Thoracic aorta (tissue), 2 donors: ENCODE measurements at places on chromosomes 3 and 15. TPM values are rescaled to one million over a fixed set of nuclear protein-coding genes. Genes with fewer than 3 reads are reported as not detected.

SNAPC5 gene
- total RNA-seq, result 38.1 TPM

PEAK1 gene
- 95.9 TPM for total RNA-seq

WDR53 gene
- 5.6 TPM for total RNA-seq

RHOV gene
- not detected for total RNA-seq

FGF7 gene
- total RNA-seq, result 63.6 TPM

KLHL6 gene
- 10.2 TPM for total RNA-seq

SNURF gene
- 37.3 TPM for total RNA-seq

CIAO2A gene
- total RNA-seq, result 16.9 TPM

PPM1L gene
- total RNA-seq, result 13.3 TPM

FHIT gene
- total RNA-seq, result 2.0 TPM

AADACL2 gene
- total RNA-seq, result not detected

CADPS gene
- total RNA-seq, result 7.2 TPM

NR2F2 gene
- 31.8 TPM for total RNA-seq

FRMD5 gene
- total RNA-seq, result 0.27 TPM

TAGLN3 gene
- total RNA-seq, result not detected

ACKR4 gene
- total RNA-seq, result 7.3 TPM

MESP2 gene
- not detected for total RNA-seq

ACSBG1 gene
- not detected for total RNA-seq

ANKUB1 gene
- total RNA-seq, result not detected

GOLGA8S gene
- total RNA-seq, result 0.42 TPM

MANF gene
- 42.6 TPM for total RNA-seq

CYP8B1 gene
- total RNA-seq, result not detected

CCRL2 gene
- 0.41 TPM for total RNA-seq

PLA2G4E gene
- not detected for total RNA-seq

TRIP4 gene
- 29.9 TPM for total RNA-seq

GP9 gene
- total RNA-seq, result not detected

TNFSF10 gene
- 13.8 TPM for total RNA-seq

MUC4 gene
- not detected for total RNA-seq

TTBK2 gene
- total RNA-seq, result 22.3 TPM

CCDC50 gene
- 169 TPM for total RNA-seq

CKMT1B gene
- total RNA-seq, result not detected

OR5H6 gene
- not detected for total RNA-seq

ARL14 gene
- 0.85 TPM for total RNA-seq
